ENCODE measurements at places on chromosomes 6 and 20.

DNA sequence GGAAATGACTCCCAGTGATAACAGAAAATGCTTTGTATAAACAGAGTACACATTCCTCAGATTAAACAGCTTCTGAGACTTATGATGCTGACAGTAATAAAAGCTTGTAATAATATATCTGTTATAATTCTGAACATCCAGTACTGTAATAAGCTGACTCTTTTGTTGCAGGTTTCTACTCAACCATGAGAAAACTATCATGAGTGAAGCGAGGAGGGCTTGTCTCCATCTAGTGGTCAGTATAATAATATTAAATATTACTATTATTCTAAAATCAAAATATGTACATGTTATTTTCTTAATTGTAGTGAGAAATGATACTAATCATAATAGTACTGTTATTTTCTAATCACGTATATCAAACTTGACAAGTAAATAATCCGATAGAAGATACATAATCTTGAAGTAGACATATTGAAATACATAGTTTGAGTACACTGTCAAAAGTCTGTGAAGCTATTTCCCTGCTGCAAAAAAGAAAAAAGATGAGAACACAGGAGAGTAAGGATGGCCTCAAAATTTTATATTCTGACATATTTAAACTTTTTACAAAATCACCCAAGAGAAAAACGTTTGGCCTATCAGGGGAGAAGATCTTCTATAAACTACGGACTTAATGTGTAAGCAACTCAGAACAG lies 183.1 kb downstream of the MOXD1 start:
- DNase-seq, result no peak

GRCh38 chr6:134454794-134455193 lies 136.9 kb upstream of the SGK1 start:
- DNase-seq, result no peak

GRCh38 chr6:1855890-1856289 lies 246.2 kb downstream of the FOXC1 start:
- no peak for DNase-seq

- no peak for DNase-seq
Measured at GRCh38 chr6:134394208-134394607, 76.3 kb upstream of the SGK1 start.

GRCh38 chr6:21883595-21884328 lies 290.2 kb downstream of the SOX4 start:
- no peak for DNase-seq

DNA sequence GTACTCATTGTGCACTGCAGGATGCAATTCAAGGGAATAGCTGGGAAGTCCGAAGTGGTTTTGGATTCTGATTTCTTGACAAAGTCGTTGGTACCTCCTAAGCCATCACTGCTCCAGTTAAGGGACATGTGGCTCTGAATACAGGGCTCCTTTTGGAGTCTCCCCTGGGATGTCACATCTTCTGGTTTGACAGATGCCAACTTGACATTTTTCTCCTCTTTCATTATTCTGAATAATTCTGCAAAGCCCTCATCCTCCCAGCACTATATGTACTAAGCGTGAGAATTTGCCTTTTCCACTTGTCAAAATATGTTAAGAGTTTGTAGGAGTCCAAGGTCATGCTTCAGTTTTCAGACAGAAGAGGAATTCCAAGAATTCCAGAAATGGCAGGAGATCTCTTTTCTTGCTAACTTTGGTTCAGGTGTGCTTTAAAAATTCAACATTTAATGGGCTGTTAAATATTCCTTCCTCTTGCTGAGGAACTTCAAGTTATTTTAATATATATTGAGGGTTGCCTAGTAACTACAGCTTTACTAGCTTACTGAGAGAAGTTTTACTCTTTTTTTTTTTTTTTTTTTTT lies 38.7 kb downstream of the DOK5 start:
- DNase-seq, result no peak

DNA sequence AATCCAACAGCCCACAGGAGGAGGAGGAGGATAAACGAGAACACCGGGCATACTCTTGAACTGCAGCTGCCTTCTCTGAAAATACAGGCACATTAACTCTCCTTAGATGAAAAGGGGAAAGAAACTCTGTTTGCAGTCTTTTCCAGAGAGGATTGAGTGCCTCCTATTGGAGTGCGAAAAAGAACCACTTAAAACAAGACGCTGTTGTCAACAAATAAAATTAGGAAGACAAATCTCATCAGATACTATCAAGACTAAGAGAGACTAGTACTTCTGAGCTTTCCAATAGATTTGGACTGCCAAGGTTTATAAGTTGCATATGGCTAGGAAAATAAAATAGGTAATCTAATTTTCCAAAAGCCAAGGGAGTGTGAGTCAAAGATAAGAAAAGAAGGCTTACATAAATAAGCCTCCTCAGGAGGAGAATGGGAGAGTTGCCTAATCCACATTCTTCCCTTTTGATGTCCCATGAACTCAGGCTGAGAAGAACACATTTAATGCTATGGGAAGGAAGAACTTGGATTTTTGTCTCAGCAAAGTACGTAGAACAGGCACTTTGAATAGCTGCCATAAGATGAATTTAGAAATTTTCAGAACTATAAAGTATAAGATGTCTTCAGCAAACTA lies 154.7 kb downstream of the ARHGAP18 start:
- no peak for DNase-seq

- no peak for DNase-seq
Measured at GRCh38 chr6:138031417-138031816, 75.8 kb downstream of the PERP start.

DNA sequence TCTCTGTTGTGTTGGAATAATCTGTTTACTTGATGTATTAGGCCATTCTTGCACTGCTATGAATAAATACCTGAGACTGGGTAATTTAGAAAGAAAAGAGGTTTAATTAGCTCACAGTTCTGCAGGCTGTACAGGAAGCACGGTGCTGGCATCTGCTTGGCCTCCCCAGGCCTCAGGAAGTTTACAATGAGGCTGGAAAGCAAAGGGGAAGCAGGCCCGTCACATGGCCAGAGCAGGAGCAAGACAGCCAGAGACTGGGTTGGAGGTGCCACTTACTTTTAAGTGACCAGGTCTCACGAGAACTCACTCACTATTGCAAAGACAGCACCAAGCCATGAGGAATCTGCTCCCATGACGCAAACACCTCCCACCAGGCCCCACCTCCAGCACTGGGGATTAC lies 50.6 kb upstream of the FUCA2 start:
- DNase-seq, result no peak

DNA sequence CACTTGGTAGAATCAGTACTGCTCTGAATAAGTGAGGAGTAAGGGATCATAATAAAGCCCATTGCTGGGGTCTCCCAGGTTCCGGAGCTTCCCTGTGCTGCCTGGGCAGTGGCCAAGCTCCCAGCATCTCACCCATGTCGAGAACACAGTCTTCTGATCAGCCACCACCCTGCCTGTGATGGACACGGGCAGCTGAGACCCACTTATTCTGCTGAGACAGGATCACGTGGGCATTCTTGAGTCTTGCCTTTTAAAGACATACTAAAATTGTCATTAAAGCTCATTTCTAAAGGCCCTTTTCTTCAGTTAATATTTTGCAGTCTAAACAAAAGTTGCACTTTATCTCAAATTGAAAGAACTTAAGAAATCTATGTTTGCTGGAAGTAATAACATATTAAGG lies 42.7 kb upstream of the SLC22A2 start:
- DNase-seq, result no peak

All from 8988T (cell line).